ENCODE measurements at places on chromosomes 12 and 14.

- no peak for DNase-seq
Measured at GRCh38 chr14:95478309-95478708, 38.1 kb downstream of the SYNE3 start.

- no peak for DNase-seq
Measured at GRCh38 chr14:20848955-20849570, 42.1 kb upstream of the RNASE3 start.

- DNase-seq = no peak
Measured at GRCh38 chr12:21666722-21667121, 9.1 kb upstream of the LDHB start.

DNA sequence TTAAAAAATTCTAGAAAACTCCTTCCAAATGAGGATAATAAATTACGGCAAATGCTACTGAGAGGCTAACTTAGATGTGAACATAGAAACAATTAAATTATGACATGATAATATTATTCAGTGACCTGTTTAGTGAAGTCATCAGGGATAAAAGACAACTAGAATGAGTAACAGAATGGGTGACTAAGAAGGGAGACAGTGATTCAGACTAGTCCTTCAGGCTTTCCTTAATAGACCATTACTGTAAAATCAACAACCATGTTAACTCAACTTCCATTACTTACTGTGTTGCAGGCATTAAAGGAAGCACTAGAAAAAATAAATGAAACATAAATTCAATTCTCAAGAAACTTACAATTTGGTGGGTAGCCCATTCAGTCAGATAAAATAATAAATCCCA lies 543.9 kb upstream of the LRFN5 start:
- DNase-seq = no peak

DNA sequence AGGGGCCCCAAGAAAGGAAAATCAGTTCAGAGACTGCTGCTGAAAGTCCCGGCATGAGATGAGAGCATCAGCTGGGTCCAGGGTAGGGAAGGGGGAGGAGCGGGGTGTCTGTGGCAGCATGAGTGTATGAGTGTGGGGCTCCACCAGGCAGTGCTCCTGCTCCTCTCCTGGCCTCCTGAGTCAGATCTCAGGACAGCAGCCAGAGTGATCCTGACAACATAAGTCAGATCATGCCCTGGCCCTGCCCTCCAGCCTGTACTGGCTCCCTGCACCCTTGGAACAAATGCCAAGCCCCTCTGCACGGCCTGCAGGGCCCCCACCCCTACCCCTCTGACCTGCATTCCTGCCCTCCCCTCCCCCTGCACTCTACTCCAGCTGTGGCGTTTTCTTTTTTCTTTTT lies 24.2 kb upstream of the LRP1-AS start:
- DNase-seq = no peak

GRCh38 chr14:33899723-33900341 lies 51.0 kb downstream of the EGLN3 start:
- DNase-seq = no peak

DNA sequence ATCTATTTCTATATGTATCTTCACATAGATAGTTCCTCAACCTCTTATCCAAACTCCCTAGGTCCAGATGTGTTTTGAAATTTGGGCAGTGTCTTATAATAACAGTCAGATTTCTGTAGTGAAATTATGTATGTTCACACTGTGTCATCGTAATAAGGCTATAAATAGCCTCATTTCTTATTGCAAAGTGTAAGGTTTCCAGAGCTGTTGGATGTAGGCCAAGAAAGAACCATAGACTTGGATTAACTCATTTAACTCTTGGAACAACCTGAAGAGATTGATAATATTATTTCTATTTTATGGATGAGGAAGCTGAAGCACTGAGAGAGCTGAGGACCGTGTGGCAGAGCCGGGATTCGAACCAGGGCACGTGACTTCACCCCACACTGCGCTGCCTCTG lies 49.0 kb upstream of the PIWIL1 start:
- DNase-seq = no peak

DNA sequence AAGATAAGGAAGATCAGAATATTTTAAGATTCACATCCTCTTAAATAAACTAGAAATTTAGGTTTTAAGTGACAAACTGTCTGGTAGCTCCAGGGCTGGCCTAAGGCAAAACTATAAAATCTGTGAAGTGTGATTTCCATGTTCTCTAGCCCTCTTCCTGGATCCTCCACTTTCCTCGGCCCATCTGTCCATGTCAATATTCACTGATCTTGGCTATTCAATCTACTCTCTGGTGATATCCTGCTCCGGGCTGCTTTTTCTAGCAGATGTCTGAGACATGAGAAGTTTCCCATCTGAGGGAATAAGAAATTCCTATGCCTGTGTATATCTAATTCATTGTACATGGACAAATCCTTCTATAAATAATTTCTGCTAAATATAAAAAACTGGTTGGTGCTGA lies 500.4 kb downstream of the GALC start:
- no peak for DNase-seq

DNA sequence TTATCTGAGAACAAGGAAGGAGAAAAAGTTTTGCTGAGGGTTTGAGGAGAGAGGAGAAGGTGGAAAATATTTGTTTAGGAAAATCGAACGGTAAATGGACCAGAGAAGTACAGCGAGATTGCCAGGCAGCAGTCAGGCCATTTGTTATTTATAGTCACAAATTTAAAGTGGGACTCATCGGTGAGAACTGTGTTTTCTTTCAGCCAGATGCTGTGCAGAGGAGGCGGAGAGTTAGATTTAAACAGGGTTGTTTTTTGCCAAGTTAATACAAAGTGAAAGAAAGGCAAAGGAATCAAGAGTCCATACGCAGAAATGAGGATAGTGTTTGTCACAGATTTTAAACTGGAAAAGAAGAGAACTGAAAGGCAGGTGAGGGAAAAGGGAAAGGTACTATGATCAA lies 200.6 kb upstream of the CNOT2 start:
- no peak for DNase-seq

DNA sequence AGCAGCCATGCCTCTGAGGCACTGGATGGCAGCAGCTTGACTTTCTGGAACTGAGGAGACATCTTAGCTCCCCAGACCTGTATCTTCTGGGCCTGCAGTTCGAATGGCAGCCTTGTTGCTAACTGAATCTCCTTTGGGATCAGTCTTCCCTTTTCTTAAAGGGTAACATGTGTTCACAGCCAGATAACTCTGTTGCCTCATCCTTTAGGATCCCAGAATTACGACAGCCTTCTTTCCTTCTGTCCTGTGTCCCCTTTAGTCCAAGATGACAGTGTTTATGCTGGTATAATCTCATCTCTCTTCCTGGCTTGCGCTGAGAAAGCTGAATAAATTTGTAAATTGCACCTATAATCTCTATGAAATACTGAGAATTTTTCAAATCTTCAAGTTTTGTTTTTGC lies 9.1 kb upstream of the ERC1 start:
- DNase-seq = no peak

DNA sequence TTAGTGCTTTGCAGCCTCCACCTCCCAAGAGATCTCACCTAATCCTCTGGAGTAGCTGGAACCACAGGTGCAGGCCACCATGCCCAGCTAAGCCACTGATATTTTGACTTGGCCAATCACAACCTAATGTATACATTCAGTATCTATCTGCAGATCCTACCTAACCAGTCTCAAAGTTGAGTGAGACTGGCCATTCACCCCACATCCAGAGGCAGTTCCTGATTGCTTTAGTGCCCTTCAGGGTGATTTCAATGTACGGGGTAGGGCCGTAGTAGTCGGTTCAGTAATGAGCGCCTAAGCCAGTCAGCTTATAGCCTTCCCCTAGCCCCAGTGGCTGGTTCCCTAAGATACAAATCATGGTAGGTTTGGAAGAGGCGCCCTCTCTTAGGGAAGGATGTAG lies 27.4 kb upstream of the FBXO34 start:
- no peak for DNase-seq

GRCh38 chr12:23169696-23170013 lies 544.7 kb downstream of the ETNK1 start:
- no peak for DNase-seq
